GOT3 (cell line): ENCODE measurements at places on chromosomes 13 and 19.

DNA sequence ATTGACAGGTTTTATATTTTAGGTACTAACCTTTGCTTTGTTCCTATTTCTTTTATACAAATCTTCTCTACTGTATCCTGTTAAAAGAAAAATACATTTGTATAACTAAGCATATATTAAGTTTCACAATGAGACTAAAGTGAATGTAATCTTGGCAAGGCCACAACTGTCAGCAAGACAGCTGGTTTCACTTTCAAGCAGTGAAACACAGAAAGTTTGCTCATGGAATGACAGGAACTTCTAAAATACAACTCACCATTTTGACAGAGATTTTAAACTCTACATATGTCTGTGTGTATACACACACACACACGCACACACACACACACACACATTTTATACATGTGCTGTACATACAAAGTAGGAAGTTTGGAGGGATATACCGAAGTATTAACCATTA lies 53.3 kb downstream of the PARP4 start:
- no peak for DNase-seq

DNA sequence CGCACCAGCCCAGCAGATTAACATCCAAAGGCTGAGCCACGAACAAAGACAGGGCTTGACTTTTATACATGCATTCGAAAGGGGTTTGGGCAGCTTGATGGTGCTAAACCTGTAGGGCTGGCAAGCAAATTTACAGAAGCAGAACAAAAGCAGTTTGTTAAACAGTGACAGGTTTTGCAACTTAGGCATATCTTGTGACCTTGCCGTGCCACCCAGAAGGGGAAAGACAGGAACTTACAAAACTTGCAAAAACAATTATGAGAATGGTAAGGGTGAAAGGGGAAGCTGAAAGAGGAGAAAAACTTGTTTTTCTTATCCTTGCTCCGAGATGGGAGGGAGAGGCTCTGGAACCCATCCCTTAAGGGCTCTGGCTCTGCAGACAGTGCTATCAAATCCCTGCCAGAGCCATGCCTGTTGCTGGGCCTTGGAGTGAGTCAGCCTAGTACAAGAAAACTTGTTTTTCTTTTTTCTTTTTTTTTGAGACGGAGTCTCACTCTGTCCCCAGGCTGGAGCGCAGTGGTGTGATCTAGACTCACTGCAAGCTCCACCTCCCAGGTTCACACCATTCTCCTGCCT lies 1325.2 kb upstream of the PRR20A start:
- DNase-seq: no peak

- DNase-seq: no peak
These were observed 49.7 kb downstream of the CRTC1 start for GRCh38 chr19:18733196-18733647.

DNA sequence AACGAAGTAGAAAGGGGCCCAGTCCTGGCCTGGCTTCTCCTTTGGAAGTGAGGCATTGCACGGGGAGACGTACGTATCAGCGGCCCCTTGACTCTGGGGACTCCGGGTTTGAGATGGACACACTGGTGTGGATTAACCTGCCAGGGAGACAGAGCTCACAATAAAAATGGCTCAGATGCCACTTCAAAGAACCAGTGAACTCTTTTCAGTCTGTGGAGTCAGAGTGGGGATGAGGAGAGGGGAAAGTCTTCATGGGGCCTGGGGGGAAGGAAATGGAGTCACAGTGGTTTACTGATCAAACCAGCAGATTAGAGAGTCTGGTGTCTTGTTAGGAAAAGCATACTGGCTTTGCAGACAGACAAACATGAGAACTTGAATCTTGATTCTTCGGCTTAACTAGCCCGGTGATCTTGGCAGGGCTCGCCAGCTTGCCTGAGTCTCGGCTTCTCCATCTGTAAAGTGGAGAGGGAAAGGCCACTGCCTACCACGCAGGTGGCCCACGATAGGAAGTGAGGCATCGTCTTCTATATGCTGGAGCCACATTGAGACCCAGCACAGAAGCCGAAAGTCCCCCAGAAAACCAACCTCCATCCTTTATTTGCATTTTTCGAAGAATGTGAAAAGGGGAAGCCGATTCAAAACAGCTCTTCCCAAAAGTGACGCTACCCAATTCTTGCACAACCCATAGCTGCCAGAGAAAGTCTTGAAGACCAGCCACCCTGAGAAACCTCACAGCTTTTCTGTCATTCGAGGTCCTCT lies at the start of gene FFAR1:
FFAR1 (plus strand) TSS at position 732 of the 759 bp plus-strand sequence. CDS start 3,650 bp downstream, outside the sequence.
- no peak for DNase-seq

GRCh38 chr13:63010072-63010658 lies 1594.5 kb upstream of the PCDH20 start:
- no peak for DNase-seq

DNA sequence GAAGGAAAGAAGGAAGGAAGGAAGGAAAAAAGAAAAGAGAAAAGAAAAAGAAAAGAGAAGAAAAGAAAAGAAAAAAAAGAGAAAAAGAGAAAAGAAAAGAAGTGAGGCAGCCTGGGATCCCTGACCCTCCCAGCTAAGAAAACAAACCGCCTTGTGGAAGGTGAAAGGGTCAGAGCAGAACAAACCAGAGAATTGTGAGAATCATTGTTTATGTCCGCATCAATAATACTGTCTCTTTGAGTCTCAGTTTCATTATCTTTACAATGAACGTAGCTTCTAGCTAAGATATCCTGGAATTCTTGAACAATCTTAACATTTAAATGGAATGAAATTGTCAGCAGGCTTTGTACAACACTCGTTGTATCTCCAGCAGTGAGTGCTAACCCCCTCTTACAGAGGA lies 66.4 kb upstream of the SERP2 start:
- no peak for DNase-seq

DNA sequence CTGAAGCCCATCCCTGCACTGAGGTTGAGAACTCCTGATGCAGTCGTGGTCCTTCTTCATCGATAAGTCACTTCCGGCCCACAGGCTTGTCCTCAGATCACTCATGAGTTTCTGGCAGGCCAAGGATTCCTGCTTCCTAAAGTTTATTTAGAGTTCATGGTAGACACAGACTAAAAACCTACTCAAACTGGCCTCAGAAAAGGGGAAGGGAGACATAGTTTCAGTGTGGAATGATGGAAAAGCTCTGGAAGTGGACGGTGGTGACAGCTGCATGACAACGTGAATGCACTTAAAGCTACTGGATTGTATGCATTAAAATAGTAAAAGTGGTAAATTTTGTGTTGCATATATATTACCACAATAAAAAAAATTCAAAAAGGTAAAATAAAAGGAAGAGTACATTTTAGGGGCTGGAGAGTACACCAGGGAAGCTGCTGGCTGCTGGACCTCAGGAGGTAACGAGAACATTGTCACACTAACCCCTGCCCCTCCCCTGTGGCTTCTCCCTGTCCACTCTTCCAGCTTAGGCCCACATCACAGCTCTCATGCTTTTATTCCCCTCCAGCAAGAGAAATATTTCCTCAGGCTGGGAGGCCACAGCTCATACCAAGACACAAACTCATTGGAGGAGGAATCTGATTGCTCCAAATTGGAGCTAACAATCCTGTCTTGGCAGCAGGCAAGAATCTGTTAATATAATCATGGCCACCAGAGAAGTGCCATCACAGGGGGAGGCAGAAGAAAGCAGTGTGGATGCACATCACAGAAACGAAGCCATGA lies 741.0 kb downstream of the UQCRFS1 start:
- DNase-seq: no peak

- no peak for DNase-seq
These were observed 134.6 kb downstream of the KATNAL1 start for GRCh38 chr13:30172593-30173302.
